Mammary epithelial cell (primary cell): ENCODE measurements at places on chromosomes 5 and 9.

DNA sequence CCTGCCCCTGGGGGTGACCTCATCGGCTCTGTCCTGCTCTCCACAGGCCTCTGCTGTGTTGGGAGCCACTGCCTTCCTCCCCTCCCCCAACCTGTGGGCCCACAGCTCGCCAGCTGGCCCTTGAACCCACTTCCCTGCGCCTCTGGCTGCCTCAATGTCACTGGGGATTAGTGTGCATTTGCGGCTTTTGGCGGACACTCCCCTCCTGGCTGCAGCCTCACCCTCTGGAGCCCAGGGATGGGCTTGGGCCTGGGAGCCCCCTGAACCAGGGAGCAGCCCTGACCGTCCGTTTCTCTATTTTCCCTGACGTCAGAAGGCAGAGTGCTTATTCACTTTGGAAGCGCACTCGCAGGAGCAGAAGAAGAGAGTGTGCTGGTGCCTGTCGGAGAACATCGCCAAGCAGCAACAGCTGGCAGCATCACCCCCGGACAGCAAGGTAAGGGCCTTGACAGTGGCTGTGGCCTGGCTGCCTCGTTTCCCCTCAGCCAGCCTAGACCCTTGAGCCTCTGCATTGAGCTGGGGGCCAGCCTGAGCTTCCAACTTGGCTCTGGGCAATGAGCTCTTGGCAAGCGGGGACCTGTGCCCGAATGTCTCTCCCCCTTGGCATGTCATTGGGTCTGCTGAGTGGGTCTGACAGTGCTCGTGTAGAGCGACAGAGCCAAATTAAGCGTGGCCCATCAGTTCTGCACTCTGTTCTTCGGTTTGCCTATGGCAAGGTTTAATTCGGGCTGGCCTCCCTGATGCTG lies 73.1 kb downstream of the RGS3 start:
- DNase-seq: no peak

DNA sequence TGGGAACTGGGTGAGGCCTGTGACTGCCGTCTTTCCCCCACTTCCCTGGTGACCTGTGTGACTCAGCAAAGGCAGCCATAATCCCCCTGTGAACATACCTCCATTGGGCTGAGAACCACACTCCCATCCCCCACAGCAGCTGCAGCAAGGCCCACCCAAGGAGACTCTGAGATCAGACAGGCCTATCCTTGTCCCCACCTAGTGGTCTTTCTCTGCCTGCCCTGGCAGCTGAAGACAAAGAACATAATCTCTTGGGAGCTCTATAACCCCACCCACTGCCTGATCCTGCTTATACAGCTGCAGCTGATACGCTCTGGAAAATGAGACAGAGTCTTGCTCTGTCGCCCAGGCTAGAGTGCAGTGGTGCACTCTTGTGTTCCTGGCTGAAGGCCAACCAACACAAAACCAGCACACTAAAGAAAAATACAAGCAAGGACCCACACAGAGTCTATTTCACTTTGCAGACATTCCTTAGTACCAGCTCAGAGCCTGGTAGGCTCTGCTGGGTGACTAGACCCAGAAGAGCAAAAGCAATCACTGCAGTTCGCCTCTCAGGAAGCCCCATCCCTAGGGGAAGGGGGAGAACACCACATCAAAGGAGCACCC lies 106.7 kb downstream of the MCTP1 start:
- DNase-seq: no peak

DNA sequence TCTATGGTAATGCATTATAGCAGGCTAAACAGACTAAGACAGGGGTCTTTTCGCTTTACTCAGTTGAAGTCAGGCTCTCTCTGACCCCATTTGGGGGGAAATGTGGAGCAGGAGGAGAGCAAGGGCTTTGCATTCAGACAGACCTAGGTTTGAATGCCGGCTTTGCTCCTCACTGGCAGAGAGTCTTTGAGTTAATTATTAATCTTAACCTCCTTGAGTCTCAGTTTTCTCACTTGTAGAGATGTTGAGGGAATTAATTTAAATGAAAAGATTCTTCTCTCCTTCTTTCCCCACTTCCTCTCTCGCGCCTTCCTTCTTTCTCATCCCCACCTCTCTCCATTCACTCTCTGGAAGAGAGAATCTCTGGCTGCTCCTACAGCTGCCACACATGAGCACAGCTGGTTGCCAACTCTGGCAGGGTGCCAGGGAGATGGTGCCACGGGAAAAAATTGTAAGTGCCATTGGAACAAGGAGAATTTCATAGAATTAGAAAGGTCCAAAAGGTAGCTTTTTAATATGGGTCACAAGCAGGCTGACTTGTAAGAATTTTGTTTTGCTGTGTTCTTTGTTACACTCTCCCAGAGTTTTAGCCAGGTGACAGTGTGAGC lies 25.2 kb upstream of the GLRA1 start:
- no peak for DNase-seq

DNA sequence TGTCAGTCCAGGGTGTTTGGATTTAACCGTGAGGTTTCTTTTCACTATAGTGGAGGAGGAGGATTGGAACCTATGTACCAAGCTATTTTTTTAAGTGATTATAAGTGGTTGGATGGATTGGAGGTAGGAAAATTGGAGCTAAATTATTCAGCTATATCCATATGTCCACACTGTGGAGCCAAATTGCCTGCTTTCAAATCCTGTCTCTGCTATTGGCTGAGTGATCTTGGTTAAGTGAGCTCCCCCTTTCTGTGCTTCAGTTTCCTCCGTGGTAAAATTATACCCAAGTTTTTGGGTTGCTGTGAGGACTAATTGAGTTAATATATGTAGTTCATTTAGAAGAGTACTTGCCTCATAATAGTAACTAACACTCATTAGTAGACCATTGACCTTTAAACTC lies 2.5 kb downstream of the CENPP start:
- DNase-seq: peak; percentile 31

GRCh38 chr5:143001764-143002351 lies 231.7 kb downstream of the ARHGAP26 start:
- DNase-seq: peak; percentile 42
